ENCODE measurements at places on chromosomes 7 and 10. TPM values are rescaled to one million over a fixed set of nuclear protein-coding genes. Genes with fewer than 3 reads are reported as not detected.

CDH23 gene
- 7.5 TPM for total RNA-seq

SMKR1 gene
- total RNA-seq = not detected

TMEM139 gene
- 1.2 TPM for total RNA-seq

CPXM2 gene
- 116 TPM for total RNA-seq

LRRN3 gene
- 0.62 TPM for total RNA-seq

C7orf57 gene
- not detected for total RNA-seq
